ENCODE measurements at places on chromosomes 3 and 15. TPM values are rescaled to one million over a fixed set of nuclear protein-coding genes. Genes with fewer than 3 reads are reported as not detected.

FSIP1 gene
- 0.29 TPM for total RNA-seq

CCRL2 gene
- 3.3 TPM for total RNA-seq

HIGD2B gene
- 0.22 TPM for total RNA-seq

SPATA12 gene
- not detected for total RNA-seq

GPR156 gene
- 0.11 TPM for total RNA-seq

CHRM5 gene
- not detected for total RNA-seq

PHLDB2 gene
- 0.07 TPM for total RNA-seq

DNA sequence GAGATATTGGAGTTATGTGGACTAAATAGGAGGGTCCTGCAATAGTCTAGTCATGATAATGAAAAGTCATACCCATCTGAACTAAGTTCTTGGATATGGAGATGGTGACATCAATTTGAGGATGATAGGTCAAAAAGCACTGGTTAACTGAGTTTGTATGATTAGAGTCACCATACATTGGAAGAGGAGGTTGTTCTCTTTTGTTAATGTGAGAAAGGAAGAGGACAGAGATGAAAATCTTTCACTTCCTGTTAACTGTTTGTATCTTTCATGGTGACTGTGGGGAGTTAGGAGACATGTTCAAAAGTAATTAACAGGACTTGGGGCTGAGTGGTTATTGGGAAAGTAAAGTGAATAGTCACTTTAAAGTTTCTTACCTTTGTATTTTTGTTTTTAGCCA lies 11.1 kb downstream of the TMEM62 start:
- peaks cover 29% of the 10 kb centered on the region for H3K36me3 ChIP-seq
- no peak overlapping the region for H3K4me3 ChIP-seq
- no peaks in the 10 kb centered on the region for H3K4me1 ChIP-seq
- peak overlapping the region; percentile 3 for H3K27ac ChIP-seq
- no peaks in the 10 kb centered on the region for H3K27me3 ChIP-seq

DNA sequence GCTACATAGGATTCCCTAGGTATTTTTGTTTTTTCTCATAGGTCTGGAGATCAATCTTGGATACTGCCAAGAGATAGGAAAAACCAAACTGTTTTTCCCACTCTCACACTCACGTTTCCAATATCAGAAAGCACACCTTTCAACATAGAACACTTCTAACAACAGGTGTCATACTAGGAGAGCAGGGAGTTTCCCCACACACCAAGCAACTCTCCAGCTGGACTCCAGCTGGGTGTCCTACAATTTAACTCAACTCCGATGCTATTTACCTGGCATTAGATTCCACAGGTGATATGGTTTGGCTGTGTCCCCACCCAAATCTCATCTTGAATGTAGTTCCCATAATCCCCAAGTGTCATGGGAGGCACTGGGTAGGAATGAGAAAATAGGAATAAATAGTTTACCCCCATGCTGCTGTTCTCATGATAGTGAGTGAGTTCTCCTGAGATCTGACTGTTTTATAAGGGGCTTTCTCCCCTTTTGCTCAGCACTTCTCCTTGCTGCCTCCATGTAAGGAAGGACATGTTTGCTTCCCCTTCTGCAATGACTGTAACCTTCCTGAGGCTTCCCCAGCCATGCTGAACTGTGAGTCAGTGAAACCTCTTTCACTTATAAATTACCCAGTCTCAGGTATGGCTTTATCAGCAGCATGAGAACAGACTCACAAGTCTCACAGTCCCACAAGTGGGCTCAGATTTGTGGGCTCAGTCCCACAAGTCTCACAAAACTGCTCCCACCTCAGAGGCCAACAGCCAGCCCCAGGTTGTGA lies 354.5 kb upstream of the THBS1 start:
- no peak for DNase-seq
- no peak overlapping the region for H3K27ac ChIP-seq
- no peak overlapping the region for H3K4me3 ChIP-seq
- no peaks in the 10 kb centered on the region for H3K4me1 ChIP-seq
- H3K27me3 ChIP-seq, result no peaks in the 10 kb centered on the region
- no peaks in the 10 kb centered on the region for H3K36me3 ChIP-seq

GRCh38 chr15:34900748-34901147 lies 68.8 kb downstream of the AQR start:
- no peak overlapping the region for H3K27ac ChIP-seq
- no peak for DNase-seq
- H3K27me3 ChIP-seq, result no peaks in the 10 kb centered on the region
- H3K4me1 ChIP-seq, result no peaks in the 10 kb centered on the region
- peaks cover 66% of the 10 kb centered on the region for H3K36me3 ChIP-seq
- no peak overlapping the region for H3K4me3 ChIP-seq

- H3K27ac ChIP-seq, result no peak overlapping the region
- H3K36me3 ChIP-seq, result no peaks in the 10 kb centered on the region
- no peak for DNase-seq
- no peaks in the 10 kb centered on the region for H3K27me3 ChIP-seq
Measured at GRCh38 chr3:140509534-140509933, 168.3 kb upstream of the TRIM42 start.

DNA sequence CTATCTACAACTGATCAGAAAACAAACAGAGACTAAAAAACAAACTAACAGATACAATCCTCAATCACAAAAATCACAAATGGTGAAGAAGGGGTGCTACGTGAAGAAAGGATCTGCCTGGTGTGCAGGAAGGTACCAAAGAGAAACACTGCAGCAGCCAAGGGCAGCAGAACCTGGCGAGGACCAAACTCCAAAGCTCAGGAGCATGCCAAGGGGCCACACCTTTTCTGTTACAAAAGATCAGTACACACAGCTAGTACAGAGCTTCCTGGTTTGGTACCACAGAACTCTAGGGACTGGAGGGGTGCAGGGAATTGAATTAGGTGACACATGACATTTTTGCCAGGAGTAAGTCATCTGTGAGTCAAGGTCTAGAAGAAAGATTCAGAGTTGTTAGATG lies 107.4 kb upstream of the GRM7 start:
- H3K27ac ChIP-seq, result no peak overlapping the region
- H3K27me3 ChIP-seq, result no peaks in the 10 kb centered on the region
- no peak overlapping the region for H3K4me3 ChIP-seq

GRCh38 chr3:52915294-52915693 lies 17.9 kb upstream of the STIMATE start:
- no peak overlapping the region for H3K27ac ChIP-seq
- peaks cover 6% of the 10 kb centered on the region for H3K4me1 ChIP-seq
- H3K36me3 ChIP-seq, result 0 out of 3 replicates have a peak, but pooled peaks cover 2% of the 10 kb centered on the region
- no peak overlapping the region for H3K4me3 ChIP-seq
- no peak for DNase-seq

DNA sequence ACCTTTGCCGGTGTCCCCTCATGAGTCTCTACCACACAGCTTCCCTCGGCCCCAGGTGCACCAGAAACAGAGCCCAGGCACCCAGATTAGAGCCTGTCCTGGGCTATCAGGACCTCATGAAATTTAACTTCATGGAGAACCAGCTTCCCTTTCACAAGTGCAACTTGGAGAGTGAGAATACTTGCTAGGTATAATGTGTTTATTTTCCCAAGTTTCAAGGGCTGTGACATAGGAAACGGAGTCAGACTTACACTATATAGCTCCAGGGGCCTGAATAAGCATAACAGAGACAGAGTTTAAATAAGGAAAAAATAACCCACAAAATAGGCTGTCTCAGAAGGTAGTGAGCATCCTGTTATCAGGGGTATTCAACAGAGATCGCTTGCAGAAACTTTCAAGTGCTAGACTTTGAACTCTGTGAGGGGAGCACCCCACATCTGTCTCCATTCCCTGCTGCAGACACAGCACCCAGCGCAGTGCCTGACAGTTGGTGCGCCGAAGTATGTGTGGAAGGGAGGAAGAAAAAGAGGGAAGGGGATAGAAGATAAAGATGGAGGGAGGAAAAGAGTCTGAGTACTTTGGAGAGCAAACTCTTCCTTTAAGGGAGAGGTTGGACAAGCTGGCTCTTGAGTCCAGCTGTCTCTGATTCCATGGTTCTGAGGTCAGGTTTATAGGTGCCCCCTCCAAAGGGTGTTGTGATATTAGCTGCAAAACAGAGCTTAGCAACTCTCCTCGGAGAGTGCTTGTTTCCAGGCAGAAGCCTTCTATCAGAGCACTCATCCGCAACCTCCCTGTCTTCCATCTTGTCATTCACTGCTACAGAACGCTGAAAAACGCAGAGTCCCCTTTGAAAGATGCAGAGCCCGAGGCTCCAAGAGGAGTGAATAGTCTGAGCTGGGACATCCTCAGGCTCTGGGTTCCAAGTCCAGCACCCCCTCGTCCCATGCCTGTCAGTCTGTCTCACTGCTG lies 84.8 kb downstream of the CPN2 start:
- no peak overlapping the region for H3K27ac ChIP-seq
- H3K36me3 ChIP-seq, result no peaks in the 10 kb centered on the region
- no peak for DNase-seq
- H3K27me3 ChIP-seq, result no peaks in the 10 kb centered on the region

DNA sequence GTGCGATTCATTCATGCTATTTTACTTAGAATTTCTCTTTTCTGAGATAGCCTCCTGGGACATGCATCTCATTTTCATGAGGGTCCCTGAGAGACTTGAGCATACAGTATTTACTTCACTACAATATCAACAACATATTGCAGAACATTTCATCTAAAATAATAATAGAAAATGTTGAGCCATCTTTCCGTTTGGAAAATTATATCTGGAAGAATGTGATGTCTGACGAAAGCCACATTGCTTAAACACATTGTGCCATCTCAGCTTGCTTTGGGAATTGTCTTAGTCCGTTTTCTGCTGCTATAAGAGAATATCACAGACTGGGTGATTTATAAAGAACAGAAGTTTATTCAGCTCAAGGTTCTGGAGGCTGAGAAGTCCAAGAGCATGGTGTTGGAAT lies 55.5 kb downstream of the DPH6 start:
- H3K4me1 ChIP-seq, result no peaks in the 10 kb centered on the region
- no peak overlapping the region for H3K4me3 ChIP-seq
- no peak overlapping the region for H3K27ac ChIP-seq

GRCh38 chr3:132966374-132966773 lies 71.8 kb upstream of the TMEM108 start:
- H3K4me1 ChIP-seq, result no peaks in the 10 kb centered on the region
- DNase-seq, result no peak
- H3K4me3 ChIP-seq, result no peak overlapping the region
- H3K27me3 ChIP-seq, result no peaks in the 10 kb centered on the region

DNA sequence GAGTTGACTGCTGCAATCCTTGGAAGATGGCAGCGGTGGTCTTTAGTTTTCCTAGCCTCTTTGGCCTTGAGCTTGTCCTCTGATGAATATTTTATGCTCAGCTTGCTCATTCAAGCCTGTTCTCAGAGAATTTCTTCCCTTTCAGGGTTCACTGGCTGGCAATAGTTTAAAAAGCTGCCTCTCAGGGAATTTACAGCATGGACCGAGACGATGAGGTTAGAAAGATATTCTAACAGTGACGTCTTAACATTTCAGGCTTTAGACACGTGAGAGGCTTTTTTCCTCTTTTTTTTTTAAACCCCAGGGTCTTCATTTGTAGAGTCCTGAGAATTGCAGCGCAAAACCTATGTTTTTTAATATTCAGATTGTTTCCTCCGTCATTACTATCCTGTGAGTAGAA lies 120.3 kb upstream of the CLSTN2 start:
- no peaks in the 10 kb centered on the region for H3K4me1 ChIP-seq
- no peak overlapping the region for H3K4me3 ChIP-seq
- H3K27ac ChIP-seq, result no peak overlapping the region
- no peaks in the 10 kb centered on the region for H3K36me3 ChIP-seq

GRCh38 chr3:106485217-106485616 lies 616.4 kb upstream of the CBLB start:
- no peaks in the 10 kb centered on the region for H3K27me3 ChIP-seq
- H3K4me1 ChIP-seq, result no peaks in the 10 kb centered on the region
- H3K4me3 ChIP-seq, result no peak overlapping the region
- DNase-seq, result no peak
- no peak overlapping the region for H3K27ac ChIP-seq

DNA sequence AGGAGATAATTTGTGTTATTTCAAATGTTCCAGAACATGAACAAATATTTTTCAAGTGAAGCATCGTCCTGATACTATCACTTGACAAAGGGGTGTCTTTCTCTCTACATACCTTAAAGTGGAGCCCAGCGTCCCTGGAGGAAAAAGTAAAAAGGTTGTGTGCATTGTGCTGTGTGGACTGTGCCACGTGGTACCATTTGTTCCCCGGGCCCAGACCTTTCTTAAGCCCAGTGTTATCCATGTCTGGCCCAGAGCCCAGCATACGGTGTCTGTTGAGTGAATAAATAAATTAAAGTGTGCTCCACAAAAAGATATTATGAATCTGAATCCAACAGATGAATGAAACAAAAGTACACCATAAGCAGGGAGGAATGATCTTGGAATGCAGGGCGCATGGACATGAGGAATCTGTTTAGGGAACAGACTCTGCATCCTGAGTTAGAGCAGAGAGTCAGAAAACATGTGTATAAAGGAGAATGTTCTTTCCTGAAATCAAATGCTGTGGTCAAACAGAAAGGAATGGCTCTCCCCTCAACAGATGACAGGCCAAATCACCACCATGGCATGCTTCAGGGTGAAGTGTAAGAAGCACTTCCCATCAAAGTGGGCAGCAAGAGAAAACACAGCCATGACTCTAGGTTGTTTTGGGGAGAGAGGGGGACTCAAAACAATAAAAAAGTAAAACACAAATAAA lies 8.1 kb upstream of the PRSS50 start:
- no peaks in the 10 kb centered on the region for H3K36me3 ChIP-seq
- no peak for DNase-seq
- no peak overlapping the region for H3K4me3 ChIP-seq
- H3K27me3 ChIP-seq, result peaks cover 8% of the 10 kb centered on the region
- H3K4me1 ChIP-seq, result 0 out of 2 replicates have a peak, but pooled peaks cover 4% of the 10 kb centered on the region

DNA sequence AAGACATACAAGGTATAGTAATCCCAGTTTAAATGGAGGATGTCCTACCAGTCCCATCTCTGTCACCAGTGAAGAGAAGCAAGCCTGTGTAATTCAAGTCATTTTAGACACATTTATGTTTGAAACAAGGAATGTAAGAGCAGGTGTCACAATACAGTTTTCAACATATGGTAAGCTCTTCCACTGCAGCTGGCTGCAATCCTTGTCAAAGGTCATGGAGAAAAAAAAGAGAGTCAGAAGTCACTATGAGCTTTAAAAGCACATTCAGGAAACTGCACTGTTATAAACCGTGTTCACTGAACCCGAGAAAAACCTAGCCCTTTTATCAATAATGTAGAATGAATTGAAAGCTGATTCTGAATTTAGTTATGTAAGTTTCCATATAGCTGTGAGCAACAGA lies 206.4 kb downstream of the NAALADL2 start:
- no peak overlapping the region for H3K4me3 ChIP-seq
- no peak for DNase-seq
- no peak overlapping the region for H3K27ac ChIP-seq
- no peaks in the 10 kb centered on the region for H3K36me3 ChIP-seq
- no peaks in the 10 kb centered on the region for H3K27me3 ChIP-seq

- H3K4me3 ChIP-seq, result no peak overlapping the region
- no peak overlapping the region for H3K27ac ChIP-seq
- no peaks in the 10 kb centered on the region for H3K27me3 ChIP-seq
- DNase-seq, result no peak
- no peaks in the 10 kb centered on the region for H3K4me1 ChIP-seq
Measured at GRCh38 chr3:35666888-35667287, 27.6 kb downstream of the ARPP21 start.

DNA sequence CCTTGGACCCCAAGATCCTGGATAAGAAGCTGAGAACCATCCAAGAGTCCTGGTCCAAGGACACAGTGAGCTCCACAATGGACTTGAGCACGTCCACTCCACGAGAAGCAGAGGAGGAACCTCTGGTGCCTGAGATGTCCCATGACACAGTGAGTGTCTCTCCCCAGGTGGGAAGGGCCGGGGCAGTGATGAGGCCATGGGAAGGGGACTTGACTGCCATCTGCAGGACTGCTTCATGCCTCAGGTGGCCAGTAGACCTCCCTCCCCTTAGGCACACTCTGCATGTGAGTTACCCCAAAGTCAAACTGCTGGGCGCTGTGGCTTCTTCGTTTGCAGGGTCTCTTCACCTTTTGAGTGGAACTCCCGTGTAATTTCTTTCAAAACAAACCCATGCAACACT lies 59.7 kb downstream of the CCDC33 start:
- peak; percentile 26 for DNase-seq
- H3K36me3 ChIP-seq, result no peaks in the 10 kb centered on the region
- no peak overlapping the region for H3K4me3 ChIP-seq
